Umbilical cord (tissue), 2 donors: ENCODE measurements at places on chromosomes 3 and 15. TPM values are rescaled to one million over a fixed set of nuclear protein-coding genes. Genes with fewer than 3 reads are reported as not detected.
A peak's percentile ranks its signal among the peaks of the same experiment; 100 is the strongest.

CHRM5 gene
- 4.6 TPM for total RNA-seq

- DNase-seq: no peak
Observed at GRCh38 chr15:99845009-99845408, 111.8 kb upstream of the LYSMD4 start.

- no peak for DNase-seq
Observed at GRCh38 chr15:42163947-42164550, 7.6 kb upstream of the PLA2G4F start.

DNA sequence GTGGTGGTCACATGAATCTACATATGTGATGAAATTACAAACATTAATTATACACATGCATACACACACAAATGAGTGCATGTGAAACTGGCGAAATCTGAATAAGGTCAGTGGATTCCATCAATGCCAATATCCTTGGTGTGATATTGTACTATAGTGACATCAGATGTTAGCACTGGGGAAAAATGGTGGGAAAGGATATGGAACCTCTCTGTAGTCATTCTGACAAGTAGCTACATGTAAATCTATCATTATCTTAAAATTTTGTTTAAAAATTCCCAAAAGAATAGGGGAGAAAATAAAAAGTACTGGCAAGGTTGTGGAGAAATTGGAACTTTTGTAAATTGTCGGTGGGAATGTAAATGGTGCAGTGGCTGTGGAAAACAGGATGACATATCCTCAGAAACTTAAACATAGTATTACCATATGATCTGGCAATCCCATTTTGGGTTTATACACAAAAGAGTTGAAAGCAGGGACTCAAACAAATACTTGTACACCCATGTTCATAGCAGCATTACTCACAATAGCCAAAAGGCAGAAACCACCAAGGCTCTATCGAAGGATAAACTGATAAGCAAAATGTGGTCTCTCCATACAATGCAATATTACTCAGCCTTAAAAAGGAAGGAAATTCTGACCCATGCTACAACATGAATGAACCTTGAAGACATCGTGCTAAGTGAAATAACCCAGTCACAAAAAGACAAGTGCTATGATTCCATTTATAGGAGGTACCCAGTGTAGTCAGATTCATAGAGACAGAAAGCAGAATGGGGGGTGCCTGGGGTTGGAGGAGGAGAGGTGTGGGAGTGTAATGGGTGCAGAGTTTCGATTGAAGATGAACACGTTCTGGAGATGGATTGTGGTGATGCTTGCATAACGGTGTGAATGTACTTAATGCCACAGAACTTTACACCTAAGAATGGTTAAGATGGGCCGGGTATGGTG is 25.3 kb upstream of the HRH1 start:
- no peak for DNase-seq

DNA sequence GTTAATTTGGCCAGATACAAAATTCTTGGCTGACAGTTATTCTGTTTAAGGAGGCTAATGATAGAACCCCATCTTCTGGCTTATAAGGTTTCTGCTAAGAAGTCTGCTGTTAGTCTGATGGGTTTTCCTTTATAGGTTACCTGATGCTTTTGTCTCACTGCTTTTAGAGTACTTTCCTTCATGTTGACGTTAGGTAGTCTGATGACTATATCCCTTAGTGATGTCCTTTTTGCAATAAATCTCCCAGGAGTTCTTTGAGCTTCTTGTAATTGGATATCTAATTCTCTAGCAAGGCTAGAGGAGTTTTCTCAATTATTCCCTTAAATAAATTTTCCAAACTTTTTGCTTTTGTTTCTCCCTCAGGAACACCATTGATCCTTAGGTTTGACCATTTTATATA is 114.1 kb upstream of the CDIN1 start:
- no peak for DNase-seq

ATP10A gene
- 18.3 TPM for total RNA-seq

SMCO1 gene
- total RNA-seq: not detected

P3H2 gene
- total RNA-seq: 22.9 TPM

EOMES gene
- total RNA-seq: 1.9 TPM

DNA sequence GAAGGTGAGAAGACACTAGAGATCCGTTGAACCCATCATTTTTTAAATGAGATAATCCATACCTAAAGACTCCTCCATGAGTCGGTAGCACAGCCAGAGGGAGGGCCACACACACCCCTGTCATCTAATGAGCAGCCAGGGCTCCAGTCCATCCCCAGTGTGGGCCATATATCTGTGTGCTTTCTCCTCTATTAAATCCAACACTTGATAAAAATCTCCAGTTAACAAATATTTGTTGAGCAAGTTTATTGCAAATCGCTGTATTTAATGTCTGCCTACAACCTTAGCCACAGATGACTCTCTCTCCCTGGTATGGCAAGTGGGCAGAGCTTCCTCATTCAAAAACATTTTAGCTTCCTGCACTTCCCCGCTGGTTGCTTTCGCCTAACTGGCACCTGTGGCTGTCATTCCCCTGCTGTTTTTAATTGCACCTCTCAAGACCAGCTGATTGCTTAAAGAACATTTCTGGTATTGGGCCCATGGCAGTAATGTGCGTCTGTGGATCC is 82.8 kb downstream of the SMAD3 start:
- no peak for DNase-seq

DHX36 gene
- total RNA-seq: 45.0 TPM

NAA50 gene
- total RNA-seq: 64.8 TPM

DNA sequence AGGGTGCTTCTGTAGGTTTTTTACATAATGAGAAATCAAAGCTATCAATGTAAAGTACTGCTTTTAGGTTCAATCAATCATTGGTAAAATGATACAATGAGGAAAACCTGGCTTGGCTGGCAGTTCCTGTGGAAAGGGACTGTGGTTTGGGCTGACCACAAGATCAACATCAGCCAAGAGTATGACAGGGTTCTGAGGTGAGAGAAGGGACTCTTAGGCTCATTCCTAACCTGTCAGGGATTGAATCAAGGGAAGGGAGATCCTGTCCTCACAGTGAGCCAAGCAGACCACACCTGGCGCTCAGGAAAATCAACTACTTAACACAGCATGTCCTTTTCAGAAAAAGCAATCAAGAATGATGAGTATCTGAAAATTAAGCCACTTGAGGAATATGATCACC is 111.1 kb downstream of the MAGI1 start:
- no peak for DNase-seq

- no peak for DNase-seq
Observed at GRCh38 chr3:119974656-119975055, 119.6 kb downstream of the GSK3B start.

GRCh38 chr15:36605604-36606263 is 26.3 kb downstream of the CDIN1 start:
- DNase-seq: no peak

GRCh38 chr3:159988617-159989271 is at the start of gene IL12A:
Gene IL12A, plus strand, starts transcription at chr3:159988835.
- peak; percentile 58 for DNase-seq

- peak; percentile 73 for DNase-seq
Observed at GRCh38 chr3:37183375-37183831, 9.0 kb upstream of the LRRFIP2 start.

CCR3 gene
- 41.7 TPM for total RNA-seq

AMIGO3 gene
- total RNA-seq: 2.4 TPM

DNA sequence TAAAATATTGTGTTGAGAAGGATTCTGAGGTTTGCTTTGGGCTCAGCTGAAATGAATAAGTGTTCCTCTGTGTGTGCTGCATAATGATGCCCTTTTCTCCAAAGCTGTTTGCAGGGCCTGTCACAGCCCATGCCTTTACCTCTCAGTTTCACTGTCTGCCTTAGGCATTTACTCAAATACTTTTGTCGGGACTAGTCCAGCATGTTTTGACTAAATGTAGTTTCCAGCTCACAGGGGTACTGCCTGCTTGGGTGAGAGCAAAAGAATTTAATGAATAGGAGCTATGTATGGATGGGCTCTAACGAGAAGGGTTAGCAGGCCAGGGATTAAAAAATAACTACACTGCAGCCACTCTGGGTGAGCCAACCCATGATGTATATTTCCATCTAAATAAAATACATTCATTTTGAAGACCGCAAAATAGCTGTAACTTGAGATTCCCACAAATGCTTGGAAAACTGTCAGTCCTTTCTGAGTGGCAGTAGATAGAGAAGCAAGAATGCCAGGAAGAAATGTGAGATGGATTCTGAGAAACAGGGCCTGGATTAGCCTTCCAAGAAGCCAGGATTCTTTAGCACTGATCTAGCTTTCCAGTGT is 549.2 kb upstream of the TBL1XR1 start:
- DNase-seq: peak; percentile 56

SLC2A2 gene
- 0.72 TPM for total RNA-seq
